GM23248 (cell line): ENCODE measurements at places on chromosomes 5 and 9. TPM values are rescaled to one million over a fixed set of nuclear protein-coding genes. Genes with fewer than 3 reads are reported as not detected.

DNA sequence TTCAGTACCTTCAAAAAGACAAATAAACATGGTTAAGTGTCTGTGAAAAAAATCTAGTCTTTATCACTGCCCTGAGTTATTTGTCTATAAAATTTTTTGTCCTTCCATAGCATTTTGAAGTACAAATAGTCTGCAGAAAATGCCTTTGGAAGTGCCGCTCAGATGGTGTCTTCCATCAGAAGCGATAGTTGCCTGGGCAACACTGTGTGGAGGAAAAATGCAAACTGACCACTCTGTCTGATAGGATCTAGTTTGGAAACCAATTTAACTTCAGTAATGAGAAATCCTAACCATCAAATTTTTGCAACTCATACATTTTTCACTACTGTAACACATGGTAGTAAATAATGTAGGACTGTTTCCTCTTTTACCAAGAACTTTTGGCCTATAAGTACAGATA lies 449.9 kb downstream of the PRELID2 start:
- no peak for DNase-seq

DNA sequence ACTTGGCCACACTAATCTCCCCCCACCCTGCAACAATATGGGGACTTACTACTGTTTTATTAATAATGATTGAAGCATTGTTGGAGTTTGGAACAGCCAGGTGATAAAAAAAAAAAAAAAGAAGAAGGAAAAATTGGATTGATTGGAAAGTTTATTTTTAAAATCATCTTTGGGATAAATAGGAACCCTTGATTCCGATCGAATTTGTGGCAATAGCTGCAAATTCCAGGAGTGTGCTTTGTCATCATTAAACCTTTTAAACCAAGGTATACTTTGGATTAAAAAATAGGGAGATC lies 907 bp upstream of the NR2F1 start:
- DNase-seq, result no peak

DNA sequence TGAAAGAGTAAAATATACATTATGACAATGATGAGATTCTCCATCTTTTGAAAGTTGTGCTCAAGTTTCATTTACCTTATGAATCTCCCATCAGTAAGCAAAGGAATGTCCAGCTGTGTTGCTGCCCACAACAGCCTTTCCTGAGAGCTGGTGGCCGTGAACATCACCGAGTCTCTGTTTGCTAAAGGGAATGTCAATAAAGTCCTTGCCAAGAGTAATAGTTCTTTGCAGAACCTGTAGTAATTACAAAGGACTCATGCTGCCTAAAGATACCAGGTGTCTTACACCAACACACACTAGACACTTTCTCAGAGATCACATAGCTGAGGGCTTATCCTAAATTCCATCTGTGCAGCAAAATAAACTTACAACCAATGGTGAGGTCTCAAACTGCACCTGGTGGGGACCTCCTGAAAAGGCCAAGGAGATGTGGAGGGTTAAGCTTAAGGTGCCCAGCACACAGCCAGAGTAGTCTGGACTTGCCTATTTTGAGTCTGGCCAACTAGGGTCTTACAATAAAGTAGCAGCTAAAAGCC lies 111.1 kb upstream of the DAPK1 start:
- no peak for DNase-seq

GRCh38 chr9:125189011-125189360 lies 617 bp downstream of the PPP6C start:
- peak; percentile 49 for DNase-seq

GRCh38 chr5:53381-54174 lies 38.4 kb upstream of the PLEKHG4B start:
- DNase-seq, result peak; percentile 48

PDZD2 gene
- total RNA-seq, result not detected in 2 replicates
